ENCODE measurements at places on chromosomes 7 and 10.
A peak's percentile ranks its signal among the peaks of the same experiment; 100 is the strongest.

GRCh38 chr7:113109718-113110117 lies 8.6 kb downstream of the SMIM30 start:
- no peak for DNase-seq

DNA sequence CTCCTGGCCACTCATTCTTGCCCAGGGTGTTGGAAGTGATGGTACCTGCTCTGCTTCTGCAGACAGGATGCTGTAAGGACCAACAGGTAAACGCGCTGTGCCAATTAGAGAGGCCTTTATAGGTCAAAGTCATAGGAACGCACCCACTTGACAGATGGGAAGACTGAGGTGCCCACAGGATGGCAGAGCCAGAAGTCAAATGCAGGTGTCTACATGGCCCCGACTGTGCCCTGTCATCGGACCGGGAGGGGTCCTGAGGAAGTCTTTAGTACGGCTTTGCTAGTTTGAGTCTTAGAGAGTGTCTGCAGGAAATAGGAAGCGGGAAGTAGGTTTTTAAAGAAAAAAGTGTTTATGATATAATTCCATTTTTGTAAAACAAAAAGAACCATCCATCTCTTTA lies 57.3 kb downstream of the HK1 start:
- DNase-seq = no peak

DNA sequence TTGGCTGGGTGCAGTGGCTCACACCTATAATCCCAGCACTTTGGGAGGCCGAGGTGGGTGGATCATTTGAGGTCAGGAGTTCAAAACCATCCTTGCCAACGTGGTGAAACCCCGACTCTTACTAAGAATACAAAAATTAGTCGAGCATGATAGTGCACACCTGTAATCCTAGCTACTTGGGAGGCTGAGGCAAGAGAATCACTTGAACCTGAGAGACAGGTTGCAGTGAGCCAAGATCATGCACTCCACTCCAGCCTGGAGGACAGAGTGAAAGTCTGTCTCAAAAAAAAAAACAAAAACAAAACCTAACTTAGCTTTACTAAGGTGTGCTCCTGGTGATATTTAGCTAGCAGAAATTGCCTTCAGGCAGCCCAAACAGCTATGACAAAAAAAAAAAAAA lies 24.3 kb upstream of the VDAC2 start:
- no peak for DNase-seq

GRCh38 chr7:27146491-27147198 lies 929 bp downstream of the HOXA6 start:
- no peak for DNase-seq

- DNase-seq = no peak
These were observed 28.0 kb downstream of the RHOBTB1 start for GRCh38 chr10:60916025-60916424.

- DNase-seq = peak; percentile 37
These were observed 91.5 kb downstream of the ARID5B start for GRCh38 chr10:61992671-61993668.

GRCh38 chr10:45509491-45509890 lies 135.5 kb downstream of the ALOX5 start:
- no peak for DNase-seq

DNA sequence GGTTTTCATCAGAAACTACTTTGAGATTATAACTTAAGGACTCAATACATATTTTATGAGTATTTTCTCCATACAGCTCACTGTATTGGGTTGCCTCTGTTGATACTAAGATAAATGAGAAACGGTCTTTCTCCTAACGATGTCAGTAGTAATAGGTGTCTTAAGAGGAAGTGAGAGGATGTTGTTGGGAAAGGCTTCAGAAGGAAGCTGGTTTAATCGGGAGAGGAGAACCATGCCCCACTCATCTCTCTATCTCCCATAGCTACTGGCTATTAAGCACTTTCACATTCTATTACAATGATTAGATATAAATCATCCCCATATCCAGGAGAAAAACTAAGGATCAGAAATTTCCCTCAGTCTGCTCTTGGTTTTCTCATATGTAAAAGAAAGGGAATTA lies 2.0 kb downstream of the CLEC5A start:
- DNase-seq = no peak

DNA sequence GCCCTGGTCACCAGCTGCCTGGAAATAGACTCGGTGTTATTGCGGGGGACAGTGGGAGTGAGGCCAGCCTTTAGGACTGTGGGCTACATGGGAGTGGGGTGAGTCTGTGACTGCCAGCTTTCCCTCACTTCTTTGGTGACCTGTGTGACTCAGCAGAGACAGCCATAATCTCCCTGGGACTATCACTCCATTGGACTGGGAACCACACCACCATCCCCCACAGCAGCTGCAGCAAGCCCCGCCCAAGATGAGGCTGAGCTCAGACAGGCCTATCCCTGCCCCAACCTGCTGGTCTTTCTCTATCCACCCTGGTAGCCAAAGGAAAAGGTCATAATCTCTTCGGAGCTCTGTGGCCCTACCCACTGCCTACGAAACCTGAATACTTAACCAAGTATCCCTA lies 263.2 kb downstream of the FZD1 start:
- DNase-seq = no peak

GRCh38 chr7:38306914-38307313 lies 33.5 kb upstream of the TARP start:
- no peak for DNase-seq

- DNase-seq = no peak
These were observed 36.6 kb downstream of the ERCC6 start for GRCh38 chr10:49502358-49502757.

- DNase-seq = no peak
These were observed 45.8 kb downstream of the PRR15 start for GRCh38 chr7:29609162-29610037.

DNA sequence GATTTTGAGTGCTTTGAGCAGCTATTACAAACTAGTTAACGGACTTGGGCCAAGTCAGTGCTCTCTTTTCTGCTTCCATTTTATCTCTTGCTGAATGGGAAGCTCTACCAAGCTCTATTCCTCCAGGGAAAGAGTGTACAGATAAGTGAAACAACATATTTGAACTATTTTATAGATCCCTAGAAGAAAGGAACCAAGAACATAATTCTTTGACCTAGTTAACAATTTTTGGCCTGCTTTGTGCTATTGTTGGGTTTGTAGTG lies 244.8 kb downstream of the PRKG1 start:
- DNase-seq = no peak

DNA sequence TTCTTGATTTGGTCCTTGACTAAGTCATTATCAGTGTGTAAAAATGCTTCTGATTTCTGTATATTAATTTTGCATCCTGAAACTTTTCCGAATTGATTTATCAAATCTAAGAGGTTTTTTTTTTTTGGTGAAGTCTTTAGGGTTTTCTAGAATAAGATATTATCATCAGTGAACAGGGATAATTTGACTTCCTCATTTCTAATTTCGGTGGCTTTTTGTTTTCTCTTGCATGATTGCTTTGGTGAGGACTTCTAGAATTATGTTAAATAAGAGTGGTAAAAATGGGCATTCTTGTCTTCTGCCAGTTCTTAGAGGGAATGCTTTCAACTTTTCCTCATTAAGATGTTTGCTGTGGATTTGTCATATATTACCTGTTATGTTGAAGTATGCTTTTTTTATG lies 170.5 kb downstream of the CCDC7 start:
- no peak for DNase-seq

GRCh38 chr7:137873524-137873923 lies 26.8 kb upstream of the DGKI start:
- no peak for DNase-seq

- no peak for DNase-seq
These were observed 139.6 kb upstream of the GPR26 start for GRCh38 chr10:123526356-123527064.

DNA sequence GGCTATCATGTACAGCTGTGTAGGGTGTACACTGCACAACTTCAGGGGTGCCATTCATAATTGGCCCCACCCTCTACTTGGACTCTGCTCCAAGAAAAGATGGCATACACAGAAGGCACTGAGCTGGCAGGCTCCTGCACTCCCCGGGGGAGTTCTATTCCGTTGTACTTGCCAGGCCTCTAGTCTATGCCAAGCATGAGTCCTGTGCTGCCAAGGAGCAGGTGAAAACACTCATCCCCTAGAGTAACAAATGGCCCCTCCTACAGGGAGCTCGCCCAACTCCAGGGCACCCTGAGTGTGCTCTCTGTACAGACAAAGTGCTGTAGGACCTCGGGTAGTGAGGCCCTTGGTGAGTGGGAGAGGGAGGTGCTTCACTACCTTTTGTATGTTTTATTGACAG lies 127.2 kb downstream of the SLIT1 start:
- no peak for DNase-seq
